Bronchial epithelial cell (primary cell): ENCODE measurements at places on chromosomes 12 and 14. TPM values are rescaled to one million over a fixed set of nuclear protein-coding genes. Genes with fewer than 3 reads are reported as not detected.

The G2E3 gene
- 10.0 and 11.8 TPM in 2 replicates for total RNA-seq

The SLC24A4 gene
- total RNA-seq: not detected in 2 replicates

- DNase-seq: no peak
These were observed 84.9 kb downstream of the DICER1 start for GRCh38 chr14:95072310-95072905.

DNA sequence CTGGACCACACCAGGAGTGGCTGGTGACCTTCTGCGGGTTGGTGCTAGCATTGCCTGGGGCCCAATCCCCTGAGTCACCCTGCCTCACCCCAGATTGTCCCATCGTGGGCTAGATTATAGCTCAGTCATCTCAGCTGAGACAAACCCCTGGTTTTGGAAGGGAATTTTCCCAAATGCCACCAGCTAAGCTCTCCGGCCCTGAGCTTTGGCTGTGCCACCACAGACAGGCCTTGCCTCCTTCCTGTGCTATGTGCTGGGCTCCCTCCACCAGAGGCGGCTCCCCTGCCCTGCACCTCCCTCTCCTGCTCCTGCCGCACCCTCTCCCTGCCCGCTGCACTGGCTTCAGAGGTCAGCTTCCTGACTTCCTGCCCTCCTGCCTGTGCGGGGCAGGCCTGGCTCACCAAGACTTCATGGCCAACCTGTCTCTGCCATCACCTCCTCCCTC, 196.3 kb downstream of the TSPAN9 start:
- DNase-seq: peak; percentile 23

DNA sequence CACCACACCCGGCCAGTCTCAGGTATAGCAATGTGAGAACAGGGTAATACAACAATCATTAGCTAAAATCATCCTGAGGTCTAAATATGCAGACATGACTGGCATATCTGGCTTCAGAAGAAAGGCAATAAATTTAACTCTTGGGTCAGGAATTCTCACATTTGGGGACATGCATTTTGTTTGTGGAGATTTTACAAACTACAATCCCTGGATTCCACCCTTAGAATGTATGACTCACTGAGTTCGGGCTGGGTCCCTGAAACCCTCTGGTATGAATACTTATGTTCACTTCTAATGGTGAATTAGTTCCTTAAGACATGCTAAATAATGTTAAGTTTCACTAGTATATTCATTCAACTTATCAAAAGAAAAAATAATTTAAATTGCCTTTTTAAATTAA, 98.9 kb upstream of the HMGA2 start:
- peak; percentile 55 for DNase-seq

DNA sequence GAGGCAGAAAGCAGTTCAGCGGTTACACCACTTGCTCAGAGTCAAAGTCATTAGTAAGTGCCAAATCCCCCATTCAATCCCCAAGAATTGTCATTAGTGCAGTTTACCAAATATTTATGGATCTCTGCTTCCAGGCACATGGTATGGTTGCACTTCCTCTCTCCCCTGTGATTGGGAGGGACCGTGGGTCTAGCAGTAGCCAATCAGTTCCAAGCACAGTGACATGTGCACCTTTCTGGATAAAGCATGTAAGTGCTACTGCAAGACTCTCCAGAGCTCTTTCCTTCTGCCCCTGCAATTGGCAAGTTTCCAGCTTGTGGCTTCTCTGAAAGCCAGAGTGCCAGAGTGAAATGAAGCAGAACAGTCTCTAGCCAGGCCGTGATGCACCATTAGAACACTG, 85.3 kb upstream of the FLRT2 start:
- no peak for DNase-seq
